M059J (cell line): ENCODE measurements at places on chromosomes 4 and X.

DNA sequence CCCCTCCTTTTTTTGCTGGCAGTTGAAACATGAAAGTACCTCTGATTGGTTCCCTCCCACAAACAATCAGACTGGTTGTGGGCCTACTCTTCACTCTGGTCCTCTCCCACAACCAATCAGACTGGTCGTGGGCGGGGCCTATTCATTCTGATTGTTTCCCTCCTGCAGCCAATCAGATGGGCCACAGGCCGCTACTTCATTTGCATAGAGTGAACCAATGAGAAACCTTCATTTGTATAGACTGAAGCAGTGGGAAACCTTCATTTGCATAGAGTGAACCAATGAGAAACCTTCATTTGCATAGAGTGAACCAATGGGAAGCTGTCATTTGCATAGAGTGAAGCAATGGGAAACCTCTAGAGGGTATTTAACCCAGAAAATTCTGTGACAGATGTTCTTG is 55.2 kb downstream of the TRMT44 start:
- DNase-seq = no peak

DNA sequence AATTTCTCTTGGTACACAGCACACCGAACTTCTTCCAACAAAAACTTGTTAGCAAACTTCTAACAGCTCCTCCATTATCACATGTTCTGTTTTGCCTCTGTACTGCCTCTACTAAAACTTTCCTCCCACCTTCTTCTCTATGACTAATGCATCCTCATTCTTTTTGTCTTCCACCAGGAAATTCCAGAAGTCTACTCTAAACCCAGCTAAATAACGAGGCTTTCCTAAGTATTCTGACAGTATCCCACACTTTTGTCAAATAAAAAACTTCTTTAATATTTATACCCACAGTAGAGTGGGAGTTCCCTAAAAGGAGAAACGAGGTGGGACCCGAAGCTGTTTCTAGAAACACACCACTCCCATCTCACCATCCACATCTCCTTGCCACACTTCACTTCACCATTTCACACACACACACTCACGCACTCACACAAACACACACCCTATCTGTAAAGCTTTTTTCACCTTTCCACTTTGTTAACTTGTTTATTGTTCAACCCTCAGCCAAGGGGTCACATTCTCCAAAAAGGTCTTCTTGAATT is 280.3 kb downstream of the ARAP2 start:
- no peak for DNase-seq

GRCh38 chrX:22577181-22577580 is 304.5 kb downstream of the CBLL2 start:
- peak; percentile 37 for DNase-seq

GRCh38 chr4:126757219-126757618 is 875.5 kb upstream of the INTU start:
- peak; percentile 47 for DNase-seq

DNA sequence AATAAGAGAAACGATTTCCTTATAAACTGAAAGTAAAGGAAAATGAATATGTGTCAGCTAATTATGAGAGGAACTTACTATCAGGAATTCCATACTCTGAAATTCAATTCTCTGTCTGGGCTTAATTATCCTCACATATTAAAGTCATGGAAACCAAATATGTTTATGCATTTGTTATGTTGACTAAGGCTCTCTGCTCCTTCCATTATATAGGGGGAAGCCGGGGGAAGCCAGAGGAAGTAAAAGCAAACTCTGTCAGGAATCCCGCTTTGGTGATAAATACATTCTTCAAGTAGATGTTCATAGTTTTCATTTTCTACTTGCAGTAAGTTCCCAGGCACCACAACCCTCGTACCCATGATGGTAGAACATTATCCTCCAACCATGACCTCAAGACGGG is 142.8 kb upstream of the VCX2 start:
- DNase-seq = no peak

- DNase-seq = no peak
These were observed 12.5 kb upstream of the CRLF2 start for GRCh38 chrX:1224954-1225353.

DNA sequence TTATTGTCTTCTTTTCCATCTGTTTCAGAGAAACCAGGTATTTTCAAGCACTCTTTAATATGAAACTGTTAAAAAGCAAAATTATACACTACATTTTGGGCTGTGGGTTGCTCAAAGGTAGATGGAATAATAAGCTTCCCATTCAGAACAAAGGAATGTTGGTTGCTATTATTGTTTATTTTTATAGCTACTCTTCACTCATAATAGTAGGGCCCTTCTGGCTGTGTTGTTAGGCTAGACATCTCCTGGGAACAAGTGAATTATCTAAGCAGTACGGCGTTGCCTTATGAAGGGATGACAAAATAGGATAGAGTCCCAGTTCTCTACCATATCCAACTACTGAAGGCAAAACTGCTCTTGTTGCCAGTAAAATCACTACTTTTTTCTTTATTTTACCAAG is 34.2 kb downstream of the TENM3 start:
- peak; percentile 61 for DNase-seq

DNA sequence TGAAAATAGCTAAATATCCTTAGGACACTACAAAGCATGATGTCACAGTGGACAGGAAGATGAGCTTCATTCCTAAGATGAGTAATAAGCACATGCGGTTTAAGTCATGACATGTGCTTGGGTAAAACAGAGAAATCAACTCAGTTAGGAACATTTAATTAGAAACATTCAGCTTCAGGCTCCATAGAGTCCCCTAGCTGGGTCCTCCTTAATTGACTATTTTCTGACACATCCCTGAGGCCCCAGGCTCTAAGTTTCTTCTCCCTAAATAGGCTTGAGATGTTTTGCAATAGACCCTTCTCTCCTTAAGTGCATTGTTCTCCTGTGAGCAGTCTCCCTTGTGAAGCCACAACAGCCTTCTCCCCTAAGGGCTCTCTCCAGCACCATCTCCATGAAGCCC is 70.4 kb upstream of the ANXA3 start:
- DNase-seq = peak; percentile 54

DNA sequence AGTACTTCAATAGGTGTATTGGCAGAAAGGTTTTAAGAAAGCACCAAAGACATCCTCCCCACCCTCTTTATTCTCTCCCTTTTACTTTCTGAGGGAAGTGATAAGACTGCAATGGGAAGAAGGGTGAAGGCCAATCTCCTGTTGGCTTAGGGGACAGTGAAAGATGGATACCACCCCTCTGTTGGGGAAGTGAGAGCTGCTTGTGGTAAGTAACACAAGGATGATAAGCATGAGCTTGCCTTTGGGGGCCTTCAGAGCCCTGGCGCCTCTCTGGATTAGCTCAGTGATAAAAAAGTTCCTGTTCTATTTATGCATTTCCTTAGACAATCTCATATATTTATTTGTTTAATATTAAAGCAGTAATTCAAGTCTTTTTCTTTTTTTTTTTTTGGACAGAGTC is 5.2 kb upstream of the KLF8 start:
- DNase-seq = no peak

- no peak for DNase-seq
These were observed 1.8 kb downstream of the SH2D1A start for GRCh38 chrX:124348182-124348581.

- DNase-seq = no peak
These were observed 174.2 kb downstream of the NHS start for GRCh38 chrX:17549107-17549651.
